Renal pelvis (tissue), 12 donors: ENCODE measurements at places on chromosomes 3 and 15. TPM values are rescaled to one million over a fixed set of nuclear protein-coding genes. Genes with fewer than 3 reads are reported as not detected.

SKOR1 gene
- polyA plus RNA-seq, result 0.58 TPM

ZNF660 gene
- 18.0 TPM for polyA plus RNA-seq

WDR49 gene
- 1.3 TPM for polyA plus RNA-seq

CIAO2A gene
- 97.5 TPM for polyA plus RNA-seq

PLA2G4E gene
- 0.04 TPM for polyA plus RNA-seq

SCAMP2 gene
- 77.3 TPM for polyA plus RNA-seq

SPINT1 gene
- polyA plus RNA-seq, result 73.6 TPM

PPM1L gene
- polyA plus RNA-seq, result 6.9 TPM

NRG4 gene
- polyA plus RNA-seq, result 4.3 TPM

PP2D1 gene
- polyA plus RNA-seq, result 0.99 TPM

CCRL2 gene
- 0.83 TPM for polyA plus RNA-seq

SCAANT1 gene
- 2.3 TPM for polyA plus RNA-seq

SAXO2 gene
- polyA plus RNA-seq, result 7.7 TPM

HYPK gene
- polyA plus RNA-seq, result 13.3 TPM

NEO1 gene
- 136 TPM for polyA plus RNA-seq

CTXND1 gene
- 12.2 TPM for polyA plus RNA-seq

MYO5A gene
- 8.1 TPM for polyA plus RNA-seq

CCR2 gene
- 1.6 TPM for polyA plus RNA-seq

ARHGAP31 gene
- 10.7 TPM for polyA plus RNA-seq

DUOXA2 gene
- not detected for polyA plus RNA-seq
